ENCODE measurements at places on chromosomes 5 and 9.
A peak's percentile ranks its signal among the peaks of the same experiment; 100 is the strongest.

- DNase-seq, result no peak
These were observed 97.7 kb upstream of the HCN1 start for GRCh38 chr5:45793638-45794532.

- no peak for DNase-seq
These were observed 40.6 kb downstream of the INSYN2B start for GRCh38 chr5:169939731-169940130.

DNA sequence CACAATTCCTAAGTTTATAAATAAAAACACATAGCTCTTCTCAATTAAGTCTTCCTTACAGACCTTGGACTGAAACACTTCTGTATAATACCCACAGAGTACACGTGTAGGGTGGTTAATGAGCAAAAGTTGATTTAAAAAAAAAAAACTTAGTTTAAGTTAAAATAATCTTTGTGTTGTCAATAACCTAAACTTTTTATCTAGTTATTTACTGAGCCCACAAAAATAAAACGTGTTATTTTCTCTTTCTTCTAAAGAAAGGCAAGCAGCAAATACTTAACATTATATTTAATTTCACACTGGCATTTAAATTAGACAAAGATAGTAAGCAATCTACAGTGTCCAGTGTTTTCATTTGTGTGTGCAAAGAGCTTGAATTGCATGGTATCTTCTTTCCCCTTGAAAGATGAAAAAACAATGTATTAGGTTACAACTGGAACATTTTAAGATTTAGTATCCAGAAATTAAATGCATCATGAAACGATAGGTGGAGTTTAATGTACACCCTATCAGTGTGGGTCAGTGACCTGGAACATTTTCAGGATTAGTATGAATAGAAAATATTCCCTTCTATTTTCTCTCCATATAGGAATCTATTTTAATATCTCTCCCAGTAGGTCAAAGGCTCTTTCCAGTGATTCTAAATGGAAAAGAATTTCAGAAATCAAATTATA, 1014.8 kb downstream of the NR2F1-AS1 start:
- no peak for DNase-seq

DNA sequence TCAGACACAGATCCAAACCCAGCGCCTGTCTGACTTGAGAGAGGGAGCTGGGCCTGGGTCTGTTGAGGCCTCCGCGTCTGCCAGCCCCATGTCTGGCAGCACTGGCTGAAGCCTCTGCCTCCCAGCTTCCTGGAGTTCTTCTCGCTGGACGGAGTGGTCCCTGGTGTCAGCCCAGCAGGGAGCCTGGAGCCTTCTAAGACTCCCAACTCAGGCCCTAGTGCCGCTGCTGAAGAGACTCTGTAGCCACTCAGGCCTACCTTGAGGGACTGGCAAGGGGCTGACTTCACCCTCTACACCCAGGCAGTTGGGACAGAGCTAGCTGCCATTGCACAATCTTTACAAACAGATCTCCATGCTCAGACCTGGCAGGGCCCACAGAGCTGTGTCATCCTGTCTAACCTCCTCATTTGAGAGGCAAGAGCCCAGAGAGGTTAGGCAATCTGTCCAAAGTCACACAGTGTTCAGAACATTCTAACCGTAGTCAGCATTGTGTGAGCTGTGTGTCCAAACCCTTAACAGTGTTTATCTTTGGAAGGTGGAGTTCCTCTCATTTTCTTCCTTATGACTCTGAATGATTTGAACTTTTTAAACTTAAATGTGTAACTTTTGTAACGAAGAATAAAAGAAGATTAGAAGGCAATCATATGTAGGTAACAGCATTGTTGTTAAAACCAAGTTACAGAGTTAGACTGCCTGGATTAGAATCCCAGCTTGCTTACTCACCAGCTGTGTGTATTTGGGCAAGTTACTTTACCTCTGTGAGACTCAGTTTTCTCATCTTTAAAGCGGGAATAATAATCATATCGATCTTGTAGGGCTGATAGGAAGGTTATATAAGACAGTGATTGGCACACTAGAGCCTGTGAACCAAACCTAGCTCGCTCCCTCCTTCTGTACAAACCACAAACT, 4.6 kb upstream of the DUSP1 start:
- no peak for DNase-seq

GRCh38 chr5:9062873-9063272, 483.0 kb downstream of the SEMA5A start:
- no peak for DNase-seq

DNA sequence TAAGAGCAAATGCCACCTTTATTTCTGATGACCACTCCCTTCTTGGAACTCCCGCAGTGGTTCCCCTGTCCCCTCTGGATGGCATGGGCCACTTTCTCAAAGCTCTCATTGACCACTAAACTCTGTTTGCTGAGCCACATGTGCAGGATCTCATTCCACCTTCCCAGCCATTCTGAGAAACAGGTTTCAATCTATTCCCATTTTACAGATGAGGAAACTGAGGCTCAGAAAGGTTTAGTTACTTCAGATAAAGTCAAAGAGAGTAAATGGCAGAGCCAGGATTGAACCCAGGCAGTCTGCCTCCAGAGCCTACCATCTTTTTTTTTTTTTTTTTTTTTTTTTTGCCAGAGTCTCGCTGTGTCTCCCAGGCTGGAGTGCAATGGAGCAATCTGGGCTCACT, 24.2 kb downstream of the COL27A1 start:
- no peak for DNase-seq

GRCh38 chr5:128633901-128634300, 95.9 kb upstream of the FBN2 start:
- no peak for DNase-seq

- no peak for DNase-seq
These were observed 112.4 kb upstream of the SPATA31D4 start for GRCh38 chr9:81815781-81816180.

DNA sequence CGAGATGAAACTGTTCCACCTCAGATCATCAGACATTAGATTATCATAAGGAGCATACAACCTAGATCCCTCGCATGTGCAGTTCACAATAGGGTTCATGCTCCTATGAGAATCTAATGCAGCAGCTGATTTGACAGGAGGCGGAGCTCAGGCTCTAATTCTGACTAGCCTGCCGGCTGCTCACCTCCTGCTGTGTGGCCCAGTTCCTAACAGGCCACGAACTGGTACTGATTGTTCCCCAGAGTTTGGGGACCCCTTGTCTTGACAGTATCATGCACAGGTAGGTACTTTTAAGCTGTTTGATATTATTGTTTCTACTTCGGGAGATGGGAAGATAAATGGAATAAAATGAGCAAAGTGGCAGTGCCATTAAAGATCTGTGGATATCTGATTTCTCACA, 66.9 kb downstream of the ZCCHC7 start:
- DNase-seq, result no peak

- no peak for DNase-seq
These were observed 27.4 kb downstream of the BARHL1 start for GRCh38 chr9:132609829-132610228.

- DNase-seq, result no peak
These were observed 141.0 kb upstream of the NUDT12 start for GRCh38 chr5:103703617-103704016.

GRCh38 chr5:6399980-6400910, 21.9 kb upstream of the MED10 start:
- DNase-seq, result peak; percentile 62

- no peak for DNase-seq
These were observed 10.8 kb upstream of the CCDC69 start for GRCh38 chr5:151234476-151235238.

GRCh38 chr5:100584069-100584468, 48.9 kb downstream of the FAM174A start:
- no peak for DNase-seq

- no peak for DNase-seq
These were observed 1016.3 kb upstream of the SEMA6A start for GRCh38 chr5:117590944-117591343.

- DNase-seq, result peak; percentile 78
These were observed 23.8 kb downstream of the SVEP1 start for GRCh38 chr9:110555551-110556331.

DNA sequence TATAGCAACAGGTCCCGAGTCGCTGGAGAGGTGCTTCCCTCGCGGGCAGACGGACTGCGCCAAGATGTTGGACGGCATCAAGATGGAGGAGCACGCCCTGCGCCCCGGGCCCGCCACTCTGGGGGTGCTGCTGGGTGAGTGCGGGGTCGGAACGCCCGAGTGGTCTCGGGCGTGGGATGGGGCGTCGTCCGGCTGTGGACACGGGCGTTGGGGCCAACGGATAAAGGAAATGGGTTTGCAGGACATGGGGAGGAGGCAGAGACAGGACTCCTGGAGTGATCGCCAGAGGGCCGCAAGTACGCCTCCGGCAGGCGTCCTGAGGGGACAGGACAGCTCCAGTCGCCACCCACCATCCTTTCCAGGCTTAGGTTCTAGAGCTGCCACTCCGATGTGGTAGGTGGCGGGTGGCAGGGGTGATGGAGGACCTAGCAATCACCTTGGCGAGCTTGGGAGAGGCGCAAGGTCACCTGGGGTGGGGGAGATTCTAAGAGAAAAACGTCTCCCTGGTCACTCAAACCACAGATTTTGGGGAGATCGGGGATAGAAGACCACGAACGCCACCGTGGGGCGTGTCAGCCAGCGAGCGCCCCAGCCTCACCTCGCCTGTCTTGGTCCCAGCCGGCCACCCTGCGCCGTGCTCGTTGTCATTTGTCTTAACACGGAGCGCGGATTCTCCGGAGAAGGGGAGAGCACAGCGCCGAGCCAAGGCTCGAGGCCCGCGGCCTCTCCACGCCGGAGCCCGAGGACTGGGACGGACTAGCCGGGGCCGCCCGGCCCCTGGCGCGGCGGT, 922 bp downstream of the LMX1B start:
- DNase-seq, result no peak

DNA sequence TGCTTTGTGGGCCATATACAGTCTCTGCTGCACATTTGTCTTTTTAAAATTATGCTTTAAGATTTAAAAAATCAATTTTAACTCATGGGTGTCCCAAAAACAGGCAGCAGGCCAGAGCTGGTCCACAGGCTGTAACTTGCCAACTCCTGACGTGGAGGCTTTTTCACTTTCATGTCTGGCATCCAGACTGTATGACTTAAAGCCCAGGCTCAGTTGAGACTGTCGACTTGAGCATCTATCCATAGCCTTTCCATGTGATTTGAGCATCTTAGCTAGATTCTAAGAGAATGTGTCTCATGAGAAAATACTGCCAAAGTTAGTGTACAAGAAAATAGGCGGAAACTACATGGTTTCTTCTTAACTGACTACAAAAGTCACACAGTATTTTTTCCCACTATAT, 559.0 kb upstream of the TUSC1 start:
- DNase-seq, result no peak

- no peak for DNase-seq
These were observed 463.9 kb downstream of the ANXA1 start for GRCh38 chr9:73615557-73615956.

GRCh38 chr5:179926657-179927056, 19.0 kb upstream of the TBC1D9B start:
- no peak for DNase-seq

GRCh38 chr9:6132650-6133049, 83.0 kb upstream of the IL33 start:
- no peak for DNase-seq

GRCh38 chr5:124659798-124660197, 86.6 kb downstream of the ZNF608 start:
- no peak for DNase-seq

- DNase-seq, result no peak
These were observed 54.6 kb downstream of the ALG2 start for GRCh38 chr9:99167119-99167518.

DNA sequence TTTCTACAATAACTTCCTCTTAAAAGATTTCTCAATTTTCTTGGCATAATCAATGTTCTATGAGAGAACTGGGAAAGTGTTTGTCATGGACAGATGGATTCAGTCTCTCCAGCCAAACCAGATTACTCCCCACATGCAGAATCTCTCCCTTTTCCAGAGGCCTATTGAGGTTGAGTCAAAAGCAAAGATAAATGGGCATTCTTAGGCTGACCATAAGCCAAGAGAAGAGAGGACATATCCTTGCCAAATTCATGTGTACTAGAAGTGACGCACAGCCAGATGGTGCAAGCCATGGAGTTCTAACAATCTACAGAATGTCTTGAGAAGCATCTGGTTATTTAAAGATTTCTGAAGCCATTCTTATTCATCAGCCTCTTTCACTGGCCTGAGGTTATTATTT, 2115.0 kb downstream of the MAT2B start:
- DNase-seq, result no peak

GRCh38 chr5:110751902-110752762, 13.3 kb downstream of the SLC25A46 start:
- no peak for DNase-seq

GRCh38 chr9:109440117-109440515, 58.0 kb downstream of the PTPN3 start:
- no peak for DNase-seq

GRCh38 chr5:93053825-93054224, 527.2 kb downstream of the NR2F1-AS1 start:
- no peak for DNase-seq

DNA sequence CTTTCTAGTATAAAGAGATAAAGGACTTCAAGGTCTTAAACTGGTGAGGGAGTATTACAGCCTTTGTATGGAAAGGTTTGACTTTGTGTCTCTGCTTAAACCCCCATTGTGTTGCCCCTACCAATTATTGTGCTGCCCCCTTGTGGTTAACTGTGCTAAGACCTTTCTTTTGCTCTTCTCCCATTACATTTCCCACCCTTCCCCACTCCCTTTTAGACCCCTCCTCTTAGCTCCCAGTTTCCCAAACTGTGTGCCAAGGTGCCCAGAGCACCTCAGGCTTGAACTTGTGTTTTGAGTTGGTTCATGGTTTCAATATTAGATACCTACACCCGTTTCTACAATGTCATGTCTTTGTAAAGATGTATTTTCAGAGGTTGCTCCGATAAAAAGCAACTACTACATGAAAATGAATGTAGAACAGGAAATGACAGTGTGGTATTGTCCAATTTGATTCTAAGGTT, 2.9 kb downstream of the JAK2 start:
- DNase-seq, result no peak

GRCh38 chr5:41748631-41749030, 121.6 kb downstream of the OXCT1 start:
- DNase-seq, result no peak

- DNase-seq, result no peak
These were observed at the start of gene TYRP1 for GRCh38 chr9:12693141-12693540. Gene TYRP1 (plus strand): TSS chr9:12693385. CDS start chr9:12693997, 612 bp downstream.

DNA sequence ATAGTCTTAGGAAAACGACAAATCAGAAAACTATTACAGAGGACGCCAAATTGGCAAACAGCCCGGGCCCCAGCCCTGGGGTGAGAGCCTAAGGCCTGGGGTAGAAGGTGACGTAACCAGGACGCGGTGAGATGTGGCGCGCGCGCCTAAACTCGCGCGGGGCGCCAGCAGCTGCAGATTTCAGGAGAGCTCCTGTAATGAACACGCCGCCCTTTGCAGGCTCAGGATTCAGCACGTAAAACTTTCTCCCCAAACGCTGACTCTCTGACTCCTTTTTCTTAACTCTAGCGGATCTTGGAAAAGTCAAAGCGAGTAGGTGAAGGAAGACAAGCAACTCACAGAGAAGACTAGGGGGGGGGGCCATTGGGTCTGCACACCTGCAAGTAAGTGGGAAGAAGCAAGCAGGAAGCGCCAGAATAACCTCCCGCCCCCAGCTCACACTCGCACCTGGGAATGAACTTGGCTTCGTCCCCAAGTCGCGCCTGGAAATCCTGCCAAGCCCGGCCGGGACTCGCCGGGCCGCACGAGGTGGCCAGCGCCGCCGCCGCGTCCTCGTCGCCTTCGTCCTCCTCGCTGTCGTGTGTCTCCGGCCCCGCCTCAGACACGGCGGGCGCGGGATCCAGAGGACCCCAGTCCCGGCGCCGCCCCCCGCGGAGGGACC, 822 bp downstream of the RASEF start:
- no peak for DNase-seq

- no peak for DNase-seq
These were observed 245.4 kb upstream of the NREP start for GRCh38 chr5:112002376-112002775.
